ENCODE measurements at places on chromosomes 12 and 14. TPM values are rescaled to one million over a fixed set of nuclear protein-coding genes. Genes with fewer than 3 reads are reported as not detected.

RPGRIP1 gene
- 0.90 TPM for polyA plus RNA-seq

PKP2 gene
- 21.7 TPM for polyA plus RNA-seq

AICDA gene
- 0.71 TPM for polyA plus RNA-seq

FLRT2 gene
- polyA plus RNA-seq = 245 TPM

C1S gene
- 49.6 TPM for polyA plus RNA-seq

PCED1B gene
- polyA plus RNA-seq = 6.3 TPM

SOAT2 gene
- polyA plus RNA-seq = 3.0 TPM

SERPINA10 gene
- polyA plus RNA-seq = 0.28 TPM

HOXC12 gene
- polyA plus RNA-seq = not detected

SIX6 gene
- polyA plus RNA-seq = not detected

NDUFB1 gene
- polyA plus RNA-seq = 178 TPM

AGAP2 gene
- 1.9 TPM for polyA plus RNA-seq

TOGARAM1 gene
- polyA plus RNA-seq = 30.9 TPM

RNU6-8 gene
- polyA plus RNA-seq = not detected

BCL2L14 gene
- polyA plus RNA-seq = 1.3 TPM

SLC5A8 gene
- 25.3 TPM for polyA plus RNA-seq

LALBA gene
- not detected for polyA plus RNA-seq

FOXG1 gene
- polyA plus RNA-seq = 0.04 TPM

NPAS3 gene
- 8.7 TPM for polyA plus RNA-seq

SLC4A8 gene
- polyA plus RNA-seq = 5.2 TPM

DDX11 gene
- 63.0 TPM for polyA plus RNA-seq

PRR4 gene
- 5.9 TPM for polyA plus RNA-seq

CLEC4E gene
- polyA plus RNA-seq = 2.1 TPM
